ENCODE measurements at places on chromosomes 11 and 22.

- DNase-seq, result no peak
Observed at GRCh38 chr11:104146943-104147342, 17.0 kb downstream of the PDGFD start.

DNA sequence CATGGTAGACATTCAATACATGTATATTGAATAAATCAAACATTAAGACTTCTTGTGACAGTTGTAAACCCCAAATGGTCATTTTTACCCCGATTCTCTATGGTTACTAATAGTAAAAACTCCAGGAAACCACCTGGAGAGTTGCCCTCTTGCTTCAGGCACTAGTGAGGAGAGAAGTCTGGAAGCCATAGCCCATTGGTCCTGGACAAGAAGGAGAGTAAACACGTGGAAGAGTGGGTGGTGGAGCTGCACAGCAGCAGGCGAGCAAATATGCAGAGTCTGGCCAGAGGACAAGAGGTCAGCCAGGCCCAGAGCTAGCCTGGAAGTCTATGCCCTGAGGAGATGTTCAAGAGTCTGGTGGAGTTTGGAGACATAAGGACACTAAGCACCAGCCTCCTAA is 17.7 kb downstream of the DCHS1 start:
- no peak for DNase-seq

DNA sequence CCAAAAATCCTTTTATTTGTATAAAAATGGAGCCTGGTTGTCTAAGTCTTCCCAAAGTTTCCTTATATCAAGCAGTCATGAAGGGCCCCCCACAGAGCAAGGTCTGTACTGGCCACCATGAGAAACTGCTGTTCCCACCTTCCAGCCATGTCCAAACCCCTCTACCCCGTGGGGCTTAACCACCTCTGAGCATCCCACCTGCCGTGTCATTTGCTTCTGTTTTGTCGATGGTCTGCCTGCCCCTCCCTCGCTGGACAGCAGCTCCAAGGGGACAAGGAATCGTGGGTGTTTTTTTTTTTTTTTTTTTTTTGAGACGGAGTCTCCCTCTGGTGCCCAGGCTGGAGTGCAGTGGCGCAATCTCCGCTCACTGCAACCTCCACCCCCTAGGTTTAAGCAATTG is 11.1 kb upstream of the ANO1 start:
- DNase-seq, result no peak

GRCh38 chr22:22714600-22715335 is 70.4 kb downstream of the GGTLC2 start:
- DNase-seq, result no peak

- DNase-seq, result no peak
Observed at GRCh38 chr11:118128721-118129470, 23.7 kb downstream of the SCN4B start.

GRCh38 chr11:61141601-61142028 is 19.6 kb downstream of the VPS37C start:
- DNase-seq, result no peak

DNA sequence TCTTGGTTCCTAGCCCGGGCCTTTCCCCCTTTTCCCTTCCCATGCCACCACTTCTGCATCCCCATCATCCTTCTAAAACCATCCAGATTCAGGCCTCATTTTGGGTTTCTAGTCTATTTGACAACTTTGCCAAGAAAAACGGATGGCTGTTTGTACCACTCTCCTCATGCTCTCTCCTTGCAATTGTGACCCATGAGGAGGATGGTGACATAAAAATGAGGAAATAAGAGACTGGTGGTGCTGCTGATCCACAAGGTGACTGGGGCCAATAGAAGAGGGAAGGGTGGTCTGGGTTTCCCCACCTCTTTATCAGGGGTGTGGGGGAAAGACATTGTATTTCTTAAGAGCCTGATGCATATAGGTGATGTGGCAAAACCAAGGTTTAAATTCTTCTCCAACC is 1.0 kb downstream of the MS4A4A start:
- DNase-seq, result no peak

- no peak for DNase-seq
Observed at GRCh38 chr11:103842795-103843194, 193.6 kb upstream of the DDI1 start.

DNA sequence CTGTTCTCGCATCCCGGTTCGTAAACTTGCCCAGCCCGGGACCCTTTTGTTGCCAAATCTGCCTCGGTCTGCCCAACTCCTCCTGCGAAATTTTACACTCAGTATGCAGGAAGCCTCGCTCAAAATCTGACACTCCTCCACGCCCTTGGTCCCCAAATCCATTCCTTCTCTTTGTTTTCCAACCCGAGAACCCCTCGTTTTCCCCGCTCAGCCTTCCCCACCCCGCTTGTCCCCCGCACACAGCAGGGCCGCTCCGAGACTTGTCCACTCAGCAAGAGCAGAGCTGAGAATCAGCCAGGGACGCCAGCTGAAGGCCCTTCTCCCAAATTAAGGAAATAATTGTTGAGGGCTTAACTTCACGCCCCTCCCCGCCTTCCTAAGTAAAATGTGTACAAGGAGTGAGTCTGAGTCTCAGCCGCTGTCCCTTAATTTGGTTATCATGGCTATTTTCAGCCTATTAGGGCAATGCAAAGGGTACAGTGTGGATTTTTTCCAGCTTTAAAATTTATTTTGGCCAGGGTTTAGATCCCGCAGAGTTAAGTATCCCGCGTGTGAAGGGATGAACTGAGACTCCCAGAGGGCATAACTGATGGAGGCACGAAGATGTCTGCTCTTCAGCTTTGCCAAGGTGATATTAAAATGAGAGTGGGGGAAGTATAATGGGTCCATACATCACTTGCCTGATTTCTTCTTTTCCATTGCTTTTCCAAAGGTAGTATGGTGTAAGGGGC is 581 bp upstream of the FBXO3 start:
- DNase-seq, result no peak

GRCh38 chr11:61927501-61927900 is 10.1 kb upstream of the RAB3IL1 start:
- no peak for DNase-seq

DNA sequence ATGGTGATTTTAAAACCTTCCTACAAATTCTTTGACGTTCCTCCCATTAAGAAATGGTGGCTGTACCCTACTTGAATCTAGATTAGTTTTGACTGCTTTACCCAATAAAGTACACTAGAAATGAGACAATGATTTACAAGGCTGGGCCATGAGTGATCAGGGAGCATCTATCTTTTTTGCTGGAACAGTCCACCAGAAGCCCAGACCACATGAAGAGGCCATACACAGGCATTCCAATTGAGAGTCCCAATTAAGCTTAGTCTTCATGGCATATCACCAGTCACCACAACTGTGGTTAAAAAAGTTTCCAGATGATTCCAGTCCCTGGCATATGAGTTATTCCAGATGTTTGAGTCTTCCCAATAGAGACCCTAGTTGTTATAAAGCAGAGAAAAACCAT is 39.5 kb downstream of the FAM76B start:
- DNase-seq, result no peak

DNA sequence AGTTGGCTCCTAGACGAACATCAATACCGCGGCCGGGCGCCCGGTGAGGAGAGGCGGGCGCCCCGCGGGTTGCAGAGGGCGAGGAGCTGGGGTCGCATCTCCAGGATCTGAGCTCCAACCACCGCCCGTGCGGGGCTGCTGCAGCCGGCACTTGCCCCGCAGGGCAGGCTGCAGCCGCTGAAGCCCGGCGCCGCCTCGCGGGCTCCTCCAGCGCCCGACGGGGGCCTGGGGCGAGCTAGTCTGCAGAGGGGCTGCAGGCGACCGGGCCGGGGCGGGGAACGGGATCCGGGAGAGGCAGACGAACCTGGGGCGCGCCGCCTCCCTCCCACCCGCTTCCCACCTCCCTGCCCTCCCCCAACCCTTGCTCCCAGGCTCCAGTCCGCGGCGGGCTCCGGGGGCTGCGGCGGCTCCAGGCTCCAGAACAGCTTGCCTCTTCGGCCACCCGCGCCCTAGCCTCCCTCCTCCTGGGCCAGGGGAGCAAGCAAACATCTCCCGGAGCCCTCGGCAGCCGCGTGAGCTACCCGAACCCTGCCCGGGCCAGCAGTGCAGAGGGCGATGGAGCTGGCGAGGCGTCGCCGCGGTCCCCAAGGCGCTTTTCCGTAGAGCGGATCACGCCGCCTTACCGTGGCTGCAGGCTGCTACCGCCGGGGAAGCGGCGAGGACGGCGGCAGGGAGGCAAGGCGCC is 802 bp downstream of the TENM4 start:
- DNase-seq, result no peak

DNA sequence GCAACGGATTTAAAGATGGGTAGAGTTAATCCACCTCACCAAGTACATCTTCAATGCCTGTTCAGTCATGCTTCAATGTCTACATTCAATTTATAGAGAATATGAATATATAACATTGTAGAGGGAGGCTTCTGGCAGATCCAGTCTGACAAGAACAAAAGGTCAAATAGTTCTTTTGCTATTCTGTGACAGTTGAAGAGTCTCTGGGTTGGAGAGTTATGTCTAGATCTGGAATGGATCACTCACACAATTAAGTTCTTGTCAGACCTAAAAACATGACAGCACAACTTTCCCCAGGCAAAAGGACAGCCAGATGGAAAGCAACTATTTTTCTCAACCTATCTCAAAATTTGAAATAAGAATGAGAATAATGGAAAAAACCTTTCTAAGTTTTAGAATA is 15.3 kb upstream of the GAB2 start:
- no peak for DNase-seq

- DNase-seq, result no peak
Observed at GRCh38 chr22:25051073-25051472, 98.6 kb downstream of the KIAA1671 start.

DNA sequence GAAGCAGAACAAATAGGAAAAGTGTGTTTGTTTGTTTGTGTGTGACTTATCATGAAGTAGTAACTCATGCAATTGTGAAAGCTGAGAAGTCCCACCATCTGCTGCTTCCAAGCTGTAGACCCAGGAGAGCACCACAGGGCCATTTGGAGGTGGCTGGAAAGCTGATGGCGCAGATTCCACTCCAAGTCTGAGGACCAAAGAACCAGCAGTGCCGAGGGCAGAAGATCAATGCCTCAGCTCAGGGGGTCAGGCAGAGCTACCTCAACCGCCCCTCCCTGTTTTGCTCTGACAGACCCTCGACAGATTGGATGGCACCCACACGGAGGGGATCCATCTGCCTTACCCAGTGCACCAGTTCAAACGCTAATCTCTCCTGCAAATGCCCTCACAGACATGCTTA is 896.2 kb downstream of the BRD1 start:
- DNase-seq, result no peak

- no peak for DNase-seq
Observed at GRCh38 chr22:32572741-32573500, 98.3 kb downstream of the FBXO7 start.

- no peak for DNase-seq
Observed at GRCh38 chr11:122050021-122050690, 65.9 kb downstream of the BLID start.

DNA sequence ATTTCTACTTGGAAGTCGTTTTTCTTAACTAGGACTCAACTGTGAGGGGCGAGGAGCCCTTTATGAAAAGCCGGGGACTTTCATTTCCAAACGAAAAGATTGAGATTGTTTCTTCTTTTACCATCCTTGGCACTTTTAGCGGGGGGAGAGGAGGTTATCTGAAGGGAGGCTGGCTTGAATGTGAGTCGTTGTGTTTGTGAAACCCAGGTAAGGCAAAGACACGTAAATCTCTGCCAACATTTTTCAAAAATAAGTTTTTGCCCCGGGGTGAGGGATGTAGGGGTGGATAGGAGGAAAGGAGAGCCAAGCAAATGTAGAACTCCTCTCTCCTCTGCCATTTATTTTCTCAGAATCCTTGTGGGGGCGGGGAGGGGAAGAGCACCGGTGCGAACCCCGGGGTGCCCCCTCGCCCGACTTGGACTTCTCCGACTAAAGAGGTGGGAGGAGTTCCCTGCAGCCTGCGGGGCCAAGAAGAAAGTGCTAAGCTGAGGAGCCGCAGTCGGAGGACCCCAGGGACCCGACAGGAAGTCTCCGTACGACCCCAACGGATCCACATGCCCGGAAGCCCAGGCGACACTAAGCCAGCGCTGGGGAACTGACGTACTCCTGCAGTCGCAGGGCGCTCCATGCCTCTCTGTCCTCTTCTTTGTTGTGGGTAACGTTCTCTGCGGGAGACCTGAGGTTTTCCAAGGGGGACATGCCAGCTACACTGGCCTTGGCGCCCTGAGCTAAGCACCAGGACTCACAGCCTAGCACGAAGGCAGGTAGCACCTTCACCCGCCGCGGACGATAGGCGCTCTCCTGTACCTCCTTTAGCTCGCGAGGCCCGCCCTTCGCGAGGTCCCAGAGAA is 2.4 kb upstream of the WT1 start:
- no peak for DNase-seq

- DNase-seq, result peak; percentile 87
Observed at GRCh38 chr22:21074102-21074715, 28.5 kb downstream of the LRRC74B start.

GRCh38 chr11:76161261-76161961 is 44.9 kb downstream of the WNT11 start:
- no peak for DNase-seq

DNA sequence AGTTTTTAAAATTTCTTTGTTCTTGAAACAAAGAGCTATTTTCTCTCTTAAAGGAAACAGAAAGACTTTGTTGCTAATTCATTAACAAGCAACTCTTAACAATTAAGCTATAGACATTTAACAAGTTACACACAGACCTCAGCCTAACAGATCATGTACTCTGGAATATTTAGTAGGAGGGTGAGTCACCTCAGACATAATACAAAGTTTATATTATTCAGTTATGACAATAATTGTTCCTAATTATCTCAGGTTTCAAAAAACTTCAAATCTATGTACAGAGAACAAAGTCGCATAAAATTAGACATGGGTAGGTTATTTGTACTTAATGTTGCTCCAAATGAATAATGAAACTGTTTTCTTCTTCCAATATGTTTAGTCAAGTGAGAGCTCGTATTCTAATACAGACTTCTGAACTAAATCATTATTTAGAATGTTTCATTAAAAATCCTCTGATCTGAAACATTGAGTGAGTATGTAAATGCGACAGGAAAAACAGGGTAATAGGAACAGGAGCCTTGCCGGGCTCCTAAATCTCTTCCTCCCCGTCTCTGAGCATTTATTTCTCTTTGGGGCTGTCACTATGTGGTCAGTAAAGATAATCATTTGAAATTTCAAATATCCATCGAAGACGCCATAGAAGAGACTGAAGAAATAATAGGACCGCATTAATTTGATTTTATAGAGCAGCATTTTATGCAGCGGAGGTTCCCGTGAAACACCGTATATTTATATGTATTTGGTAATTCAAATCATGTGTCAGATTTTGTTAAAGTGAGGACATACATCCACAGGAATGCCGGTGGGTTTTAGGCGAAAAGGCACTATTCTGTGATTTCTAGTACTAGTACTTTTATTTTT is 8.7 kb upstream of the BARX2 start:
- no peak for DNase-seq
